AG04450 (cell line): ENCODE measurements at places on chromosomes 5 and 9. TPM values are rescaled to one million over a fixed set of nuclear protein-coding genes. Genes with fewer than 3 reads are reported as not detected.

The POU5F2 gene
- polyA plus RNA-seq = 0.04 and 0.09 TPM in 2 replicates

The LCN1 gene
- not detected in 2 replicates for polyA plus RNA-seq

GRCh38 chr5:136225796-136226195 is 32.8 kb upstream of the SMIM32 start:
- no peak for DNase-seq

DNA sequence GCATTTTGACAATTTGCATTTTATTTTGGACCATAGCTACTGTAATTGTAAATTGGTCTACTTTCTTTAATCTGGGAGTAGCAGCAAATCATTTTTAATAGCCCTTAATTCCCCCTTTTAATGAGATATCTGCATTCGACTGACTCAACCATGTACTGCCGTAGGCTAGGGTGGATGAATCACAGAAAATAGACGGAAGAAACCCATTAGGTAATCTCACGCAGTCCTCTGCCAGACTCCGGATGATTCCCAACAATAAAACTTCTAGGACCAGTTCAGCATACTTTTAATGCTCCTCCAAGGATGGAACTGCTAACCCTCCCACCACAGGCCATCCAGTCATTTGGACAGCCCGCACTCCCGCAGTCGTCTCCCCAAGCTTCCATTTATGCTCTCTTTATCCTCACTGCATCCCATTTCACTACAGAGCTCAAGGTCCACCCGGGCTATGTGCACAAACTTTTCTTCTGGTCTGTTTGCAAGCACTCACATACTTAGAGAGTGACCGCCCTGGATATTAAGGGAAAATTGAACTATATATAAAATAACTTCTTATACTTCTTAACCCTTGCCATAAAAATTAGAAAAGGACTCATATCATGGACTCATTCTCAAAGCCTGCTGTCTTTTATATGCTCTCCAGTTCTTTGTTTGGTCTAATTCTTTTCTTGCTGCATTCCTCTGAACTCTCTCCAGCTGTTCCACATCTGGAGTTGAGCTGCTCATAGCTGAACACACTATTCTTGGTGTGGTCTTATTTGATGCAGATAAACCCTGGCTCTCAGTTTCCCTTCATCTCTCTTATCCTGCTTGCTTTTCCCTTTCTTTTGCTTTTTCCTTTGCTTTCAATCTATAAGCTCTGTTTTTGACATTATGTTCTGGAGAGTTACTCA is 326.6 kb downstream of the ARL15 start:
- DNase-seq = no peak
